ENCODE measurements at places on chromosomes 2 and 18.

- DNase-seq: no peak
Observed at GRCh38 chr2:239993291-239993690, 31.9 kb downstream of the NDUFA10 start.

- no peak for DNase-seq
Observed at GRCh38 chr2:190250421-190250820, 69.2 kb downstream of the HIBCH start.

DNA sequence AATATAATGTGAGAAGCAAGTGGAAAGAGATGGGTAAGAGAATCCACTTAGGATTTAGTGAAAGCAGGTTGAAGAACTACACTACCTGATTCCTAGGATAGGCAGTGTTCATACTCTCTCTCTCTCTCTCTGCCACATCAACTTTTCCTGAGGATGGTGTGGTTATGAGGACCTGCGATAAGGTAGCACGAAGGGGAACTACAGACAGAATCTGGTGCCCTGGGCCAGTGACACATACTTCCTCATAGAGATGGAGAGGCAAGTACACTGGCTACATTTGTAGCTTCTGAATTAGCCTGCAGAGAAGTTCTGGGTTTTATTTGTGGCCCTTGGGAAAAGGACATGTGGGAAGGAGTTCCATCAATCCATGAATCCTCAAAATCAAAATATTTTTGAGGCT, 44.5 kb downstream of the PTH2R start:
- no peak for DNase-seq

GRCh38 chr2:84676295-84676694, 160.0 kb downstream of the DNAH6 start:
- peak; percentile 68 for DNase-seq

GRCh38 chr18:78378983-78379382, 600.6 kb upstream of the SALL3 start:
- DNase-seq: no peak

DNA sequence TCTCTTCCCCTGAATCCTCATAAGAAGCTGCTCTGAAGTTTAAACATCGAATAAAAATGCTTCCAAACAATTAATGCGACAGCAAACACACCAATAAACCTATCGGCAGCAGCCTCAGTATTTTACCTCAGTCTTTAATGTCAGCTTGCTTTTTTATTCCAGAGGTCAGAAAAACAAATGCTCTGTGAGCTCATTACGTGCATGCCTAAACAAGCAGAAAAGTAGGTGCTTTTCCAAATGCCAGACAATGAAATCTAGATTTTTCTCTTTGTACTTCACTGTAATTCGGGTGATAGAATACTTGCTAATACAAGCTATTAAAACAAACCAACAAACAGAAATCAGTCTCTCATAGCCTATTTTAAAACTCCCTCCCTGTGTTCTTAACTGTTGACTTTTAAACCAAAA, 381.5 kb downstream of the NRXN1 start:
- no peak for DNase-seq

DNA sequence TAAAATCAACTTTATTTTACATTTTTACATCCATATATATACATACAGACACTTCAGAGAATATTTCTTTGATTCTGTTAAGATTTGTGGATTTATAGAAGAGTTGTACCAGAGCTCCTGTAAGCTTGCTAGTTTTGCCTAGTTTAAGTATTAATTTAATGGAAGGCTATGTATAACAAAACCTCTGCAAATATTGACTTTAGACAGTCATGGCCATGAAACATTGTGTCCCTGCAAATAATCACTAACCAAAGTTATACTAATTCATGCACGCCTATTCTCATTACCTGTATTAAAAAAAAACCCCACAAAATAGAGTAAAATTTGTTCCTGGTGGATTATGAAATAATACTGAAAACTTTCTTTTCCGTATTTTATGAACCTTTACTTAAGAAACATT, 379.3 kb downstream of the CTNNA2 start:
- DNase-seq: no peak

DNA sequence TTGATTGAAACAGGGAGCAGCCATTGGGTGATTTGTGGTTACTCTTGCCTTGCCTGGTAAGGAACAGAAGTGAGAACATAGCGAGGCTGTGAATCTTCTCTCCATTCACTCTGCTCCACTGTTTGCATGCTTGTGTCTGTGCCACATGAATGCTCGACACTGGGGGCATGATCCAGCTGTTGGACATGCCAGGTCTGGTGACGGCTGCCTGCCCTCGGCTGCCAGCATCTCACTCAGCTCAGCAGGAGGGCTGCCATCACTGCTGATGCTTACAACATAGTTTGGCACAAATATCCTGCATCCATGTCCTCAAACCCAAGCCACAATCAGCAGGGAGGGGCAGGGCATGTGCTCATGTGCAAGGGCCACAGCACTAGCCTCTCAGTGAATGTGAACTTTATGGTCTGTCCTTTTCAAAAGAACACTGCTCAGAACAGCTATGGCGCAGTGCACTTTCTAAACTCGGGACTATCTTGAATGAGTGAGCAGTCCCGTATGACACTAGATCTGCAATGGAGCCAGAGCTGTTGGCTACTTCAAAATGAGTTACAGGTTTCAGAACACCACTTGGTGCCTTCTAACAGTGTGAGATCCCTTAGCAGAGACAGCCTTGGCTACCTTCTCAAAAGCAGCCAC, 126.3 kb downstream of the NRP2 start:
- no peak for DNase-seq

DNA sequence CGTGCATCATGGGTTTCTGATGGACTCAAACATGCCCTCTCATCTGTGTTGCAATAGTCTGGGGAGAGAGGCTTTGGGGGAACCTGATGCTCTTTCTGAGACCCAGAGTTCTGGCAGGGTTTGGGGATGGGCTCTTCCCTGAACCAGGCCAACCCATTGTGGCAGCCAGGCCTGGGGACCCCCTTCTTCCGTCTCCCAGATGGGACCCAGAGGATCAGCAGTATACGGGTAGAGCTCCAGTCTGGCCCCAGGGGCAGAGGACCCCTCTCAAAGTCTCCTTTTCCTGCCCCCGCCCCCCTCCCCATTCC, 333.7 kb downstream of the DYSF start:
- no peak for DNase-seq

DNA sequence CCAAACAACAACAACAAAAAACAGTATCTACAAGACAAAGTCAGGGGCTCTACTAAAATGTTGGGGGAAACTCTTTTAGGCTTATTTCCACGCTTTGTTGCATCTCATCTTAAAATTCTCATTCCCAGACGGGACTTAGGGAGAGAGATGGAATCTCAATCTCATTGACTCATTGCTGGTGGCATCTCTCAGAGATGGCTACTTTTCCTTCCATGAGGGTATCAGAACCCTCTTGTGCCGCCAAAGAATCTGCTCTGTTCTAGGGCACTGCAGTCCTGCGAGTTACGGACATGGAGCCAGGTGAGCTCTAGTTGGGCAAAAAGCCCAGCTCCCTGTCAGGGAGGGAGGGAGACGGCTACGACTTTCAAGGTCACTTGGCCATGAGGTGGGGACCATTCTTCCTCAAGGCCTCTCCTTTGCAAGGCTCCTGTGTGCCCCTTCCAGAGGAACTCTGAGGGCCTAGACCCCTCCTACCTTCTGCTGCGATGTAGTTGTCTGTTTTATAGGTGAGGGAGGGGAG, 68.0 kb downstream of the MYCN start:
- no peak for DNase-seq

GRCh38 chr2:202149155-202149762, 76.2 kb downstream of the KIAA2012 start:
- peak; percentile 52 for DNase-seq

DNA sequence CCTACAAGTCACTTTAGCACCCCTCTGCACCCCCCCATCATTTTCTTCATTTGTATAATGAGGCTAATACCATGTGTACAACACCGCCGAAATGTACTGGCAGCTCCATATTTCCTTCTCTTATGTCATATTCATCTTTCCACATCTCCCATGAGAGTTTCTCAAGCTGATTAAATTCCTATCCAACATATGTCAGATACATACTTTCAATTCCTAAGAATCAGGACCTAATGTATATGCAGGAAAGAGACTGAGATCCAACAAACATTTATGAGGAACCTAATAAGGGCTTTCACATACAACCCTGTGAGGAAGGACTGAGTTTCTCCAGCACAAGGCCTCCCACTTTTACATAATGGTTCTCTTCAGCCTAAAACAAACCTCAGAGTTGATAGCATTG, 41.9 kb downstream of the PRKD3 start:
- peak; percentile 74 for DNase-seq

DNA sequence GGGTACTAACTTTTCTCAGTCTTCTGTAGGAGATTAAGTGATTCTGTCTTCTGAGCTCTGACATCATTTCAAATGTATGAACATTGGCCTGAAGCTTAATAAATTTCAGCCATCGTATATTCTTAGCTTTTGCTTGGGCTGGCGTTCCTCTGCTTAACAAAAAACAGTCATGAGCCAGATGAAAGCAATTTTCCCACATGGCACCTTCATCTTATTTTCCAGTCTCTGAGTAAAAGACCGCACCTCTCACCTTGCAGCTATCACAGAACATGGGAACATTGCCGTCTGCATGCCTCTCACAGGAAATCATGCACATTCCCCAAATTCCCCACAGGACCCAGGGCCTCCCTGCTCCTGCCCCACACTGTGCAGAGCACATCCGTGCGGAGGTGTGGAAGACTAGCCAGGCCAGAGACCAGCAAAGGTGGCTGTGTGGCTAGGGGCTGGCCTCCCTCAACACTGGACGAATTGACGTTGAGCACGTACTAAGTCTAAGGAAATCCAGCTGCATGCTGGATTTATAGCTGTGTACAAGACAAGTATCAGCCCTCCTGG, 531.8 kb upstream of the ID2 start:
- peak; percentile 77 for DNase-seq

GRCh38 chr2:118909191-118909590, 32.8 kb upstream of the MARCO start:
- DNase-seq: no peak

- no peak for DNase-seq
Observed at GRCh38 chr2:5736050-5736449, 43.9 kb downstream of the SOX11 start.

- peak; percentile 14 for DNase-seq
Observed at GRCh38 chr2:119753041-119753929, 6.4 kb upstream of the PTPN4 start.

GRCh38 chr2:237299906-237300305, 114.1 kb downstream of the COL6A3 start:
- peak; percentile 97 for DNase-seq

DNA sequence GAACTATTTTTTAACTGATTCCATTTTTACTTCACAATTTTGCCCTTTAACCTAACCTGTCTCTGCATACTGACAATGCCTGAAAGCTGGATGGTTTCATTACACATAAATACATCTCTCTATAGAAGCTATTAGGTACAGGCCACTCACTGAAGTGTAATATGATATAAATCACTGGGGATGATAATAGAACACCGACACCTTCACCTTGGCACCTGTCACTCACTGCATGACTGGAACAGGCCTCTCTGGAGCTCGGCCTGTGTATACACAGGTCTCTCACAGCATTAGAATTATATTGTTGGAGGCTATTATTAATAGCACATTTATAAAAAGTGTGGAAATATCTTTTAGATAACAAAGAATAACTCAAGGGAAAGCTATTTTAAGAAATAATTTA, 138.2 kb downstream of the TMEM131 start:
- DNase-seq: no peak

DNA sequence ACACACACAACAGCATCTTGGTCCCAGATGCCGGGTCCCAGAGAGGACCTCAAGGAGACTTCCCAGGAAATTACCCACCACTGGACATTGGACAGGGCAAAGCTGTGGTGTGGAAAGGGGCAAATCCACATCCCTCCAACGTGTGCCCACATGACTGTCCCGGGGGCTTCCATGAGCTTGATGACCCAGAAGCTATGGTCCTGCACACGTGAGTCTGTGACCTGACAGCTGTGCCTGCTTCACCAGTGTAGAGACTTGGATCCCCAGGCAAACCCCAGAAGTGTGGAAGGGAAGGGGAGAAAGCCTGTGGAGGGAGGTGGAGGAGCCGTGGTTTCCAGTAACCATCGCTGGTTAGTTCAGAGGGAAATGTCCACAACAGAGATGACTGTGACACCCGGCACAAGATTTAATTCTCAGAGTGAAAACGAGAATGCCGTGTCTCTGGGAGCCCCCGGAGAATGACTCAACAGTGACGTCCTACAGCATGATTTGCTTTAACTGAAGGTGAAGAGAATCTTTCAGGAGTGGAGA, 19.1 kb upstream of the GPR55 start:
- no peak for DNase-seq

DNA sequence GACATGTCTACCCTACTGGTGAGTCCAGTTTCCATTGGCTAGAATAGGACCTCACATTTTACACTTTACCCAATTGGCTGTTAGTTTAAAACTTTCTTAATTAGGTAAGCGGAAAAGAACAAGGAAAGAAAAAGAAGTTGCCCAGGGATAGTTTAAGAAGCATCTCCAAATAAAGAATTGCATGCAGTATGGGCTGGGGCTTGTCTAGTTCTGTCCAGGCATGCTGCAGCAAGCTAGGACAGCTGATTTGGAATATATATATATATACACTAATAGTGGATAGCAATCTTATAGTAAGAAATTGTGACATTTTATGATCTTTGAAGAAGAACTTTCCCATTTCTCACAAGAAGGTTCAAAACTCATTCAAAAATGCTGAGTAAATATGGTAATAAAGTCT, 90.0 kb upstream of the ERBB4 start:
- DNase-seq: no peak

DNA sequence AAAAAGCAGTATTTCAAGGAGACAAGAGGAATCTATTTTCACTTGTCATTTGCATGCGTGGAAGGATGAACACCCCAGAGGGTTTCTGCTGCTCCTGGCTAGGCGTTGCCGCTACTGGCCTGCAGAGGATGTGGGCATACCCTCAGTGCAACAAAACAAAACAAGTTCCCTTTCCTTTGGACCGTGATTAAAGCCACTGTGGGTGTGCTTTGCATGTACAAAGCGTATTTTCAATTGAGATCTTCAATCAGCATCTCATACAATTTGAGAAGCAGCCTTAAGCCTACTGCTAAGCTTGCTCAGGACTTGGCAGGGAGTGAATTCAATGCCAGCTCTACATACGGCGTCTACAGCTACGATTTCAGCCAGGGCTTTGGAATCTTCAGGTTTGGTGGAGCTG, 298.4 kb downstream of the LPIN1 start:
- DNase-seq: no peak

- DNase-seq: no peak
Observed at GRCh38 chr2:102283996-102284395, 27.4 kb upstream of the IL1RL1 start.

GRCh38 chr2:150487537-150488429, at the start of gene RND3:
TSS of gene RND3 (minus strand) at chr2:150487667. CDS start at chr2:150487417, 250 bp downstream.
- DNase-seq: peak; percentile 99

DNA sequence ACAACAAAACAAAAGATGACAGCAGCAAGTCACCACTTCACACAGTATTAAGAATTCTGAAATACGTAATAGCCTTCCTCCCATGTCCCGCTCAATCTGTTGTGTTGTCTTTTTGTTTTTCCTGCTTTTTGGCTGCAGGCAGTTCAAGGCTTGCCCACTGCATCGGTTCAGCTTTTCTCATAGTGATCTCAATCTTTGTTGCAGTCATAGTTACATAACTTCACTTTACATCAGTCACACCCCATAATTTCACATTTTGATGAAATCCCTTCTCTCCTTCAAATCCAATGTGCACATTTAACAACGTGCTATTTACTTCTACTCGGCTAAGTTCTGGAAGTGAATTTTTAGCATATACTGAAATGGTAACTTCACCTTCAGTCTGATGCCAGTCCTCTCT, 33.8 kb upstream of the HAAO start:
- no peak for DNase-seq

- DNase-seq: no peak
Observed at GRCh38 chr2:227973241-227973640, 101.8 kb downstream of the DAW1 start.

GRCh38 chr2:167186465-167186864, 298.2 kb downstream of the XIRP2 start:
- no peak for DNase-seq

- no peak for DNase-seq
Observed at GRCh38 chr18:56199580-56200330, 438.6 kb downstream of the TXNL1 start.

Measured in fibroblast of skin of left quadriceps (primary cell).